Peyer's patch (tissue), 4 donors: ENCODE measurements at places on chromosomes 3 and 15. TPM values are rescaled to one million over a fixed set of nuclear protein-coding genes. Genes with fewer than 3 reads are reported as not detected.

GOLGA6A gene
- not detected for total RNA-seq

GRCh38 chr3:58666683-58667082 lies at the start of gene FAM3D:
TSS of gene FAM3D (minus strand) at chr3:58666774. CDS start at chr3:58655563, 11,211 bp downstream.
- H3K4me1 ChIP-seq: no peaks in the 10 kb centered on the region
- H3K4me3 ChIP-seq: peak within 1 kb of the TSS; percentile 56

DNA sequence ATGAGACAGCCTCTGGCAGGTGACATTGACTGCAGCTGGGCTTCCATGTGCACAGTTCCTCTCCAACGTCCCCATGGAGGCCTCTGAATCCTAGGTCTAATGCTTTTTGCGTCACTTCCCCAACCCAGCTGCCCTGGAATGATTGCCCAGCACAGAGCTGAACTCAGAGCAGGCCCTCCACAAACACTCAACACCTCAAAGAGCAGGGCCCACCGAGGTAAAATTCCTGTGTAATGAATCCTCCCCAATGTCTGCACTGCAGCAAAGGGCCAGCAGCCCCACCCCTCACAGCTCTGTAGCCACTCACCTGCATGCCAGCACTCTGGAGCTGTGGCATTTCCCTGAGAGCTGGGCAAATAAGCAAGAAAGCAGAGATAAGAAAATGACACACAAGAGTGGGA lies 42.6 kb upstream of the DUSP7 start:
- DNase-seq: no peak
- no peak overlapping the region for H3K4me3 ChIP-seq
- H3K4me1 ChIP-seq: no peaks in the 10 kb centered on the region
- no peaks in the 10 kb centered on the region for H3K27me3 ChIP-seq

GRCh38 chr3:30305021-30305420 lies 301.4 kb upstream of the TGFBR2 start:
- H3K36me3 ChIP-seq: no peaks in the 10 kb centered on the region
- no peaks in the 10 kb centered on the region for H3K4me1 ChIP-seq
- no peaks in the 10 kb centered on the region for H3K27me3 ChIP-seq
- DNase-seq: no peak

- H3K27ac ChIP-seq: no peak overlapping the region
- H3K27me3 ChIP-seq: no peaks in the 10 kb centered on the region
- no peaks in the 10 kb centered on the region for H3K36me3 ChIP-seq
- DNase-seq: no peak
- H3K4me1 ChIP-seq: no peaks in the 10 kb centered on the region
These were observed 74.0 kb downstream of the ADAMTS7 start for GRCh38 chr15:78737187-78737820.

- H3K27me3 ChIP-seq: no peaks in the 10 kb centered on the region
- H3K4me1 ChIP-seq: no peaks in the 10 kb centered on the region
- H3K4me3 ChIP-seq: no peak overlapping the region
- H3K27ac ChIP-seq: no peak overlapping the region
- no peak for DNase-seq
These were observed 94.0 kb downstream of the GTPBP8 start for GRCh38 chr3:113084777-113085176.

DNA sequence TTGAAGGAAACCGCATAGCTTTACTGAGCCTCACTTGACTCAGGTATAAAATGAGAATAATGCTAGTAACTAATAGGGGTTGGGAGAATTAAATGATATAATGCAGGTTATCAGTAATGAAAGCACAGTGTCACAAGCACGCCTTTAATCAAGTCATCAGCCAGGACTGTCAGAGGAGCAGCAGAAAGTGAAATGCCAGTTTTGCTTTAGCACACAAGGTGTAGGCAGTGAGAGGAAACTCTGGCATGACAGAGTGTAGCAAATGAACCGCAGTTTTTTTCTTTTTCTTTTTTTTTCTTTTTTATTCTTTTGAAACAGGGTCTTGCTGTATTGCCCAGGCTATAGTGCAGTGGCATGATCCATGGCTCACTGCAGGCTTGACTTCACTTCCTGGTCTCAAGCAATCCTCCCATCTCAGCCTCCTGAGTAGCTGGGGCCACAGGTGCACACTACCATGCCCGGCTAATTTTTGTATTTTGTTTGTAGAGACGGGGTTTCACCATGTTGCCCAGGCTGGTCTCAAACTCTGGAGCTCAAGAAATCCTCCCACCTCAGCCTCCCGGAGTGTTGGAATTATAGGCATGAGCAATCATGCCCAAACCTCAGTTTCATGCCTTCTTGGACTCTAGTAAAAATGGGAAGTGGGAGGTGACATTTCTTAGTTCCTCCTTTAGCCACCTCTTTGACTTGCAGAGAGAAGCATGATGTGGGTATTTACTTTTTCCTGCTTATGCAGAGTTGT lies 9.7 kb upstream of the SCAANT1 start:
- H3K36me3 ChIP-seq: no peaks in the 10 kb centered on the region
- H3K27me3 ChIP-seq: no peaks in the 10 kb centered on the region
- H3K4me3 ChIP-seq: no peak overlapping the region
- no peak overlapping the region for H3K27ac ChIP-seq
- H3K4me1 ChIP-seq: no peaks in the 10 kb centered on the region
- DNase-seq: no peak

PAK6 gene
- total RNA-seq: not detected

HYKK gene
- total RNA-seq: 24.3 TPM

DNA sequence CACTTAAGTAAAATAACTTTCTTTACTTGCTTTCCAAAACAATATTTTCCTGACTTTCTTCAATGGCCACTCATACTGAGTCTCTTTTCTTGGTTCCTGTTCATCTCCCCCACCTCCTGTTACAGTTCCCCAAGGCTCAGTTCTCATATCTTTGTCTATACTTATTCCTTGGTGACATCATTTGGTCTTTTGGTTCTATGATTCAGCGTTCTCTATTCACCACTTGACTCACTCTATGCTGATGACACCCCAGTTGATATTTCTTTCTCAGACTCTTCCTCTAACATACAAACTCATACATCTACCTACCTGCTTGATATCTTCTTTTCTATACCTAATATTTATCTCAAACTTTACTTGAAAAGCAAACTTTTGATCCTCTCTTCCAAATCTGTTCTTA lies 85.0 kb upstream of the P3H2 start:
- no peaks in the 10 kb centered on the region for H3K4me1 ChIP-seq
- H3K4me3 ChIP-seq: no peak overlapping the region
- H3K36me3 ChIP-seq: no peaks in the 10 kb centered on the region

DNA sequence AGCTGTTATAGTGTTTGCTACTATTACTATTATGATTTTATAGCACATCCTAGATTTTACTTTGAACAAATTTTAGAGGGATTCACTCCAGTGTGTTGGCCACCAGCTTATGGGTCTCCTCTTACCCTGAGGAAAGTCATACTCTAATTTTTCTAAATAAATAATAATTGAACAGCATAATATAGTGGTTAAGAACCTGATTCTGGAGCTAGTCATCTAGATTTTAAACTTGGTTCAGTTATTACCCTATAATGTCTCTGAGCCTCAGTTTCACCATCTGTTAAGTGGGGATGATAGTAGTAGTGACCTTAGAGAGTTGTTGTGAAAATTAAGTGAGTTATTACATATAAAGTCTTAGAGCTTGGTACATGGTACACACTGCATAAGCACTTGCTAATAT lies 30.7 kb upstream of the TOPAZ1 start:
- H3K27me3 ChIP-seq: no peaks in the 10 kb centered on the region
- H3K4me1 ChIP-seq: no peaks in the 10 kb centered on the region
- no peak overlapping the region for H3K4me3 ChIP-seq
- no peak for DNase-seq
- no peaks in the 10 kb centered on the region for H3K36me3 ChIP-seq

SNX22 gene
- total RNA-seq: 13.2 TPM

NUP210 gene
- 29.5 TPM for total RNA-seq

DNA sequence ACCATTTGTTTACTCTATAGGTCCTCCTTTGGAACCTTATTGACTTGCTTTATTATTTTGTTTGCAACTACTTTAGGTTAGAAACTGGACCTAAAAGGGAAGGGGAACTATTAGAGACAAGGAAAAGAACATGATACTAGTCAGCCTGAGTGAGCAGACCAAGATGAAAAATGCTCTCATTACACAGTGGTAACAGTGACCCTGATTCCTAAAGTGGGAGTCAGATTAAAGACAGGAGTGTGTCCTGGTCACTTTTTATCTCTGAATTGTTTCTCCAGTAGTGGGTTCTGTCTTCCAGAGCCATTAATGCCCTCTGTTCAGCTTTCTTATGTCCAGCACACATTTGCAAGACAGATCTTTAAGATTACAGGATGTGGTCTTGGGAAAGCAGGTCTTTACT lies 124.1 kb downstream of the TMEM108 start:
- no peak overlapping the region for H3K4me3 ChIP-seq
- H3K4me1 ChIP-seq: no peaks in the 10 kb centered on the region

- no peak for DNase-seq
- no peaks in the 10 kb centered on the region for H3K4me1 ChIP-seq
- H3K27me3 ChIP-seq: no peaks in the 10 kb centered on the region
These were observed 120.8 kb downstream of the FEZF2 start for GRCh38 chr3:62252438-62253157.

EPHA6 gene
- 1.9 TPM for total RNA-seq

B2M gene
- total RNA-seq: 5,633 TPM

CHL1 gene
- total RNA-seq: 4.4 TPM

DNA sequence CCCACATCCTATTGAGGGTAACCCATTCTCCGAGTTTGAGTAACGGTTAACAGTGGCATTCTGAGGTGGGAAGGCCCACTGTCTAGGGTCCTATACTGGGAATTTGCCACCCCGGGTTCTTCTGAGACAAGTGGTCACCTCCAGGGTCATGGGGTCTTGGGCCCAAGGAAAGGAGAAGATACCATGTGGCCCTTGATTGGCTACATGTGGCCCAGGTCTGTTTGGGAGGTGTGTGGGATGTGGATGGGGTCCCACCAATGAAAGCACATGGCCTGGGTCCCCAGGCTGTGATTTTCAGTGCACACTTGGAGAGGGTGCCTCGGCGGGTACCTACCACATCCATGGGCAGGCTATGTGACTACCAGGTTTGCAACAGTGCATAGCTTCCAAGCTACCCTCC lies 214.4 kb downstream of the UBE3A start:
- H3K4me3 ChIP-seq: no peak overlapping the region
- H3K36me3 ChIP-seq: no peaks in the 10 kb centered on the region
- DNase-seq: no peak
- H3K27ac ChIP-seq: no peak overlapping the region
- H3K27me3 ChIP-seq: no peaks in the 10 kb centered on the region

GRCh38 chr3:183699238-183699947 lies 1.8 kb downstream of the YEATS2 start:
- no peaks in the 10 kb centered on the region for H3K27me3 ChIP-seq
- H3K4me1 ChIP-seq: no peaks in the 10 kb centered on the region
- DNase-seq: peak; percentile 49
- H3K4me3 ChIP-seq: peak overlapping the region; percentile 99
- H3K27ac ChIP-seq: no peak overlapping the region

DNA sequence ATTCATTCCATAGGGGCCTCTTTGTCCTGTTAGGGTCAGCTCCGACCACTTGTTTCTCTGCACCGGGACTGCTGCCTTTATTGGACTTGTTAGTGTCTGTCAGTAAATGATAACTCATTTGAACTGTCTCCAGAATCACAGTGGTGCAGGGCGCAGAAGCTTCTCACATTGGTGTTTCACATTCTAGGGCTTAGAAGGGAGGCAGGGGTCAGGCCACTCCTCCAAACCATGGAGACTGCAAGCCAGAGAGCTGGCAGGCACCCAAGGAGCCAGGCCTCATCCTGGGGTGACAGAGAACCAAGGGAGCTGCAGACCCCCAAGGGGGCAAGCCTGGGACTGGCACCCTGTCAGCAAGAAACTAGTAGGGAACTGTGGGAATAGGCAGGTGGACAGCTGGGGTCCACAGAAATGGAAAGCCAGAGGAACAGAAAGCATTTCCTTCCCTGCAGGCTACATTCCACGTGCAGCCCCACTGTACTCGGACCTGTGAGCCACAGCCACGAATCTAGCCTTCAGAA lies 49.1 kb downstream of the CCNL1 start:
- no peaks in the 10 kb centered on the region for H3K27me3 ChIP-seq
- no peaks in the 10 kb centered on the region for H3K36me3 ChIP-seq
- H3K4me3 ChIP-seq: no peak overlapping the region
- no peaks in the 10 kb centered on the region for H3K4me1 ChIP-seq

DNA sequence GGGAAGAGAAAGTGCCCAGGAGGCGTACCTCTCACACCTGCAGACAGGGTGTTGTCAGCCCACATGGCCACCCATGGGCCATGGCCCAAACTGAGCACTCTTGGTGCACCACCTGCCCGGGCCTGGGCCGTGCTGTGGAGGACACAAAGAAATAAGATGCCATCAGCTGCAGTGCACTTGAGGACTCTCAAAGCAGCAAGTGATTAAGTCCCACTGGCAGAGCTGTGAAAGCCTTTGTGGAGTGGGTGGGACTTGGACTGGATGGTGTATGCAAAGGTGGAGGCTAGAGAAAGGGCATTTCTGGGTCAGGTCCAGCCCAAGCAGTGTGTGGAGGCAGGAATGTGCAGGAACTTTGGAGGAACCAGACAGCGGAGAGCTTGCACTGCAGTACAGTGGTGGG lies 122.3 kb downstream of the MEGF11 start:
- no peaks in the 10 kb centered on the region for H3K36me3 ChIP-seq
- no peaks in the 10 kb centered on the region for H3K27me3 ChIP-seq
- H3K4me3 ChIP-seq: no peak overlapping the region

- DNase-seq: no peak
- H3K27ac ChIP-seq: no peak overlapping the region
- H3K4me3 ChIP-seq: no peak overlapping the region
- H3K27me3 ChIP-seq: no peaks in the 10 kb centered on the region
- no peaks in the 10 kb centered on the region for H3K36me3 ChIP-seq
These were observed 56.6 kb downstream of the SEC22A start for GRCh38 chr3:123258359-123258758.

GRCh38 chr3:78832785-78833204 lies 935.0 kb downstream of the ROBO1 start:
- H3K27ac ChIP-seq: no peak overlapping the region
- H3K27me3 ChIP-seq: no peaks in the 10 kb centered on the region
- H3K36me3 ChIP-seq: no peaks in the 10 kb centered on the region
- no peaks in the 10 kb centered on the region for H3K4me1 ChIP-seq
- DNase-seq: no peak

- DNase-seq: no peak
- no peaks in the 10 kb centered on the region for H3K27me3 ChIP-seq
- no peaks in the 10 kb centered on the region for H3K4me1 ChIP-seq
- H3K27ac ChIP-seq: no peak overlapping the region
These were observed 65.2 kb upstream of the CHL1 start for GRCh38 chr3:131151-131888.

GRCh38 chr3:14000556-14000955 lies 120.7 kb upstream of the WNT7A start:
- no peak overlapping the region for H3K4me3 ChIP-seq
- H3K4me1 ChIP-seq: no peaks in the 10 kb centered on the region
- DNase-seq: no peak
- H3K36me3 ChIP-seq: no peaks in the 10 kb centered on the region
- no peaks in the 10 kb centered on the region for H3K27me3 ChIP-seq
- H3K27ac ChIP-seq: no peak overlapping the region

- DNase-seq: peak; percentile 89
- H3K36me3 ChIP-seq: peaks cover 12% of the 10 kb centered on the region
- H3K4me3 ChIP-seq: peak overlapping the region; percentile 67
- no peaks in the 10 kb centered on the region for H3K27me3 ChIP-seq
These were observed 708 bp upstream of the GCHFR start for GRCh38 chr15:40762919-40763800.

GRCh38 chr3:120854908-120855526 lies 53.0 kb upstream of the STXBP5L start:
- no peaks in the 10 kb centered on the region for H3K27me3 ChIP-seq
- no peak for DNase-seq
- H3K4me1 ChIP-seq: no peaks in the 10 kb centered on the region

- H3K27ac ChIP-seq: no peak overlapping the region
- H3K4me1 ChIP-seq: no peaks in the 10 kb centered on the region
- no peaks in the 10 kb centered on the region for H3K27me3 ChIP-seq
- no peak overlapping the region for H3K4me3 ChIP-seq
- DNase-seq: no peak
- no peaks in the 10 kb centered on the region for H3K36me3 ChIP-seq
These were observed 53.2 kb upstream of the RBSN start for GRCh38 chr3:15152184-15152583.

RBM6 gene
- total RNA-seq: 111 TPM
